MCF 10A (cell line): ENCODE measurements at places on chromosomes 13 and 19. TPM values are rescaled to one million over a fixed set of nuclear protein-coding genes. Genes with fewer than 3 reads are reported as not detected.

The ZNF491 gene
- total RNA-seq = not detected in 2 replicates

The GRK1 gene
- not detected in 2 replicates for total RNA-seq

GRCh38 chr13:44300895-44301638 is 72.6 kb upstream of the SERP2 start:
- peak; percentile 98 for DNase-seq

DNA sequence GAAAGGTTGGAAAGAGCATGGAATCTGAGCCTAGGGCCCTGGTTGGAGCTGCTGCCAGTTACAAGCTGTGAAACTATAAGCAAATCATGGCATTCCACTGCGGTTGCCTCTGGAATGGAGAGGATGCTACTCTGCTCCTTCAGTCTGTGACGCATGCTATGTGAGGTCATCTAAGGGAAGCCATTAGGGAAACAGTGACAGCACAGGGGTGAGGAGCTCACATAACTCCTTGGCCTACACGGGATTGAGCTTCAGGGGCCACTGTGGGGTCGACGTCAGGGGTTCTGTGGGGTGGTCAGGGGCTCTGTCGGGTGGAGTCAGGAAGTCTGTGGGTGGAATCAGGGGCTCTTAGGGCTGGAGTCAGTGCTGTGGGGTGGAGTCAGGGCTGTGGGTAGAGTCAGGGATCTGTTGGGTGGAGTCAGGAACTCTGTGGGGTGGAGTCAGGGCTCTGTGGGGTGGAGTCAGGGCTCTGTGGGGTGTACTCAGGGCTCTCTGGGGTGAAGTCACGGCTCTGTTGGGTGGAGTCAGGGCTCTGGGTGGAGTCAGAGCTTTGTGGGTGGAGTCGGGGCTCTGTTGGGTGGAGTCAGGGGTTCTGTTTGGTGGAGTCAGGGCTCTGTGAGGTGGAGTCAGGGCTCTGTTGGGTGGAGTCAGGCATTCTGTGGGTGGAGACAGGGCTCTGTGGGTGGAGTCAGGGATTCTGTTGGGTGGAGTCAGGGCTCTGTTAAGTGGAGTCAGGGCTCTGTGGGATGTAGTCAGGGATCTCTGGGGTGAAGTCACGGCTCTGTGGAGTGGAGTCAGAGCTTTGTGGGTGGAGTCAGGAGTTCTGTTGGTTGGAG is 35.8 kb upstream of the MEDAG start:
- peak; percentile 73 for DNase-seq

DNA sequence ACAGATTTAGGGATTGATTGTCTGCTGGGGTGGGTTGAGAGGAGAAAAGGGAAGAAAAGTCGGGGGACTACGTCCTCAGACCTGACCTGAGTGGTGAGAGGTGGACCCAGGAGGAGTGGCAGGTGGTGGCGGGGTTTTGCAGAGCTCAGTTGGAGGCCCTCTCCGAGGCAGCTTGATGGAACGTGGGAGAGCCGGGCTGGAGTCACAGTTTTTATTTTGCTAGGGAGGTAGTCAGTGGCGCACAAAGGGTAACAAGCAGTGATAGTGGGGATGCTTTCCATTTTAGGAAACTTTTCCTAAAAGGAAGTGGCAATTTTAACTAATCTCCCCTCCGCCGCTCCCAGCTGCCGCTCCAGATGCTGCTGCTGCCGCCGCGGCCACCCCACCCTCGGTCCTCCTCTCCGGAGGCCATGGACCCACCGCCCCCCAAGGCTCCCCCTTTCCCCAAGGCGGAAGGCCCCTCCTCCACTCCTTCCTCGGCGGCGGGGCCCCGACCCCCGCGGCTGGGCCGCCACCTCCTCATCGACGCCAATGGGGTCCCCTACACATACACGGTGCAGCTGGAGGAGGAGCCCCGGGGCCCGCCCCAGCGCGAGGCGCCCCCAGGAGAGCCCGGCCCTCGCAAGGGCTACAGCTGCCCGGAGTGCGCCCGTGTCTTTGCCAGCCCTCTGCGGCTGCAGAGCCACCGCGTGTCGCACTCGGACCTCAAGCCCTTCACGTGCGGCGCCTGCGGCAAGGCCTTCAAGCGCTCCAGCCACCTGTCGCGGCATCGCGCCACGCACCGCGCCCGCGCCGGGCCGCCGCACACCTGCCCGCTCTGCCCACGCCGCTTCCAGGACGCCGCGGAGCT is 1.1 kb upstream of the ZNF581 start:
- DNase-seq = no peak
